ENCODE measurements at places on chromosomes 5 and 9. TPM values are rescaled to one million over a fixed set of nuclear protein-coding genes. Genes with fewer than 3 reads are reported as not detected.

Gene FAM163B
- total RNA-seq: not detected

Gene PITX1
- 0.18 TPM for total RNA-seq

- no peaks in the 10 kb centered on the region for H3K4me1 ChIP-seq
- H3K36me3 ChIP-seq: no peaks in the 10 kb centered on the region
- no peak for DNase-seq
- H3K4me3 ChIP-seq: no peak overlapping the region
- no peaks in the 10 kb centered on the region for H3K27me3 ChIP-seq
- no peak overlapping the region for H3K27ac ChIP-seq
These were observed 184.5 kb downstream of the FBN2 start for GRCh38 chr5:128353441-128354107.

GRCh38 chr9:114834386-114834785 lies 28.5 kb upstream of the TNFSF15 start:
- no peak overlapping the region for H3K4me3 ChIP-seq
- no peak for DNase-seq
- H3K36me3 ChIP-seq: no peaks in the 10 kb centered on the region
- H3K4me1 ChIP-seq: peaks cover 16% of the 10 kb centered on the region
- no peak overlapping the region for H3K27ac ChIP-seq

- H3K27ac ChIP-seq: no peak overlapping the region
- no peaks in the 10 kb centered on the region for H3K4me1 ChIP-seq
- peaks cover 46% of the 10 kb centered on the region for H3K27me3 ChIP-seq
- no peak for DNase-seq
- no peaks in the 10 kb centered on the region for H3K36me3 ChIP-seq
These were observed 22.6 kb downstream of the DBH start for GRCh38 chr9:133658442-133659431.

DNA sequence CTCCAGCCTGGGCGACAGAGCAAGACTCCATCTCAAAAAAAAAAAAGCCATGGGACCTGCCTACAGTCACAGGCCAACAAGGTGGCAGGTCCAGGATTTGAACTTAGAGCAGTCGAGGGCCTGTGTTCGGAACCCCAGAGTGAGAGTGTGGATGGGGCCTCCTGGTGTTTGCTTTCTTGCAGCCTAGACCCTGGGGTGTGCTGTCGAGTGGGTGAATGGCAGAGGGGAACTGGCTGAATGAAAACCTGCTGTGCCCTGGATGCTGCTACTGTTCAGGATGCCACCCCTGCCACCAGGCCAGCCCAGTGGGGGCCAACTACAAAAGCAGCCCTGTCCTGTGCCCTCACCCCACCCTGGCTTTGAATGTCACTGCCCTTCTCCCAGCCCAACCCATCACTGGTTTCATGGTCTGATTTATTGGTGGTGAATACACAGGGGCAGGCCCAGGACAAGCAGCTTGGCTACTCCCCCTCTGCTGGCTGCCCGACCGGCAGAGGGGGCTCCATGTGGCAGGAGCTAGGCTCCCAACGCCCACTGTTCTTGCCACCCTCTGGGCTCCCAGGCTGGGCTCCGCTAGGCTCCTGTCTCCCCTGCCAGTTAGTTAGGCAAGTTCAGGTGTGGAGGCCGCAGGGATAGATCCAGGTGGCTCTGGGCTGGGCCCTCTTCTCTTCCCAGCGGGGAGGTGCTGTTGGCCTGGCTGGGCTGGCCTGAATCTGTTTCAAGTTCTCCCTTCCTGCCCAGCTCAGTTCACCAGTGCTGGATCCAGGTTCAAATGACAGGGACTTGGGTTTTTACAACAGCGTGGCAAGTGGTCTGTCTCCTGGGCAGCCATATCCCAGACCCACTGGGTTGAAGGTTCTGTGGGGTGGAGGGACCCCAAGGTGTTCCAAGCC lies 12.2 kb downstream of the FPGS start:
- no peaks in the 10 kb centered on the region for H3K27me3 ChIP-seq
- DNase-seq: no peak
- H3K36me3 ChIP-seq: peaks cover 23% of the 10 kb centered on the region
- H3K4me1 ChIP-seq: no peaks in the 10 kb centered on the region
- H3K4me3 ChIP-seq: no peak overlapping the region
- H3K27ac ChIP-seq: no peak overlapping the region

- no peak overlapping the region for H3K4me3 ChIP-seq
- H3K36me3 ChIP-seq: no peaks in the 10 kb centered on the region
- H3K4me1 ChIP-seq: no peaks in the 10 kb centered on the region
- H3K27ac ChIP-seq: no peak overlapping the region
- DNase-seq: no peak
These were observed 88.6 kb downstream of the KCNN2 start for GRCh38 chr5:114450437-114450836.

- no peaks in the 10 kb centered on the region for H3K27me3 ChIP-seq
- peak overlapping the region; percentile 15 for H3K4me3 ChIP-seq
- peaks cover 15% of the 10 kb centered on the region for H3K36me3 ChIP-seq
- peaks cover 38% of the 10 kb centered on the region for H3K4me1 ChIP-seq
- no peak overlapping the region for H3K27ac ChIP-seq
These were observed 2.2 kb downstream of the DNAJC25 start for GRCh38 chr9:111633389-111633736.

Data from activated CD4-positive, alpha-beta memory T cell treated with anti-CD3 and anti-CD28 coated beads, Interleukin-2, amount 10 ng/mL, durations not matched to agents 7 days and 5 days (primary cell).